ENCODE measurements at places on chromosomes 6 and 20.

- H3K4me1 ChIP-seq: peaks cover 13% of the 10 kb centered on the region
- H3K27me3 ChIP-seq: no peaks in the 10 kb centered on the region
- H3K27ac ChIP-seq: peak overlapping the region; percentile 79
- DNase-seq: no peak
These were observed 159.6 kb downstream of the SASH1 start for GRCh38 chr6:148502083-148502772.

DNA sequence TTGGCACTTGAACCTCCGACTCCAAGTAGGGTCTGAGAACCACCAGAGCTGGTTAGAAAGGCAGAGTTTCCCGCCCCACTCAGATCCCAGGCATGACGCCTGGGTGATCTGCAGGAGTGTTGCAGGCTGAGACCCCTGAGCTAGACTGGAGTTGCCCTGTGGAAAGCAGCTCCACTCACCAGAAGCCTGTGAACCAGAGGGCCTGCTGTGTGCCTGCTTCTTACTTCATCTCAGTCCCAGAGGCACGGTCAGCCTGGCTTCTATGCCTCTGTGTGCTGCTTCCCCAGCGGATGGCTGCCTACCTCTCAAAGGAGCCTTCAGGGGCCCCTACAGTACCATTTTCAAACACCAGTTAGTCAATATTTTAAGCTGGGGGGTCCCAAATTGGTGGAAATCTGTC lies 15.6 kb upstream of the CCN6 start:
- peaks cover 9% of the 10 kb centered on the region for H3K4me1 ChIP-seq
- no peak overlapping the region for H3K4me3 ChIP-seq
- H3K36me3 ChIP-seq: no peaks in the 10 kb centered on the region
- peak overlapping the region; percentile 3 for H3K27ac ChIP-seq
- no peak for DNase-seq

DNA sequence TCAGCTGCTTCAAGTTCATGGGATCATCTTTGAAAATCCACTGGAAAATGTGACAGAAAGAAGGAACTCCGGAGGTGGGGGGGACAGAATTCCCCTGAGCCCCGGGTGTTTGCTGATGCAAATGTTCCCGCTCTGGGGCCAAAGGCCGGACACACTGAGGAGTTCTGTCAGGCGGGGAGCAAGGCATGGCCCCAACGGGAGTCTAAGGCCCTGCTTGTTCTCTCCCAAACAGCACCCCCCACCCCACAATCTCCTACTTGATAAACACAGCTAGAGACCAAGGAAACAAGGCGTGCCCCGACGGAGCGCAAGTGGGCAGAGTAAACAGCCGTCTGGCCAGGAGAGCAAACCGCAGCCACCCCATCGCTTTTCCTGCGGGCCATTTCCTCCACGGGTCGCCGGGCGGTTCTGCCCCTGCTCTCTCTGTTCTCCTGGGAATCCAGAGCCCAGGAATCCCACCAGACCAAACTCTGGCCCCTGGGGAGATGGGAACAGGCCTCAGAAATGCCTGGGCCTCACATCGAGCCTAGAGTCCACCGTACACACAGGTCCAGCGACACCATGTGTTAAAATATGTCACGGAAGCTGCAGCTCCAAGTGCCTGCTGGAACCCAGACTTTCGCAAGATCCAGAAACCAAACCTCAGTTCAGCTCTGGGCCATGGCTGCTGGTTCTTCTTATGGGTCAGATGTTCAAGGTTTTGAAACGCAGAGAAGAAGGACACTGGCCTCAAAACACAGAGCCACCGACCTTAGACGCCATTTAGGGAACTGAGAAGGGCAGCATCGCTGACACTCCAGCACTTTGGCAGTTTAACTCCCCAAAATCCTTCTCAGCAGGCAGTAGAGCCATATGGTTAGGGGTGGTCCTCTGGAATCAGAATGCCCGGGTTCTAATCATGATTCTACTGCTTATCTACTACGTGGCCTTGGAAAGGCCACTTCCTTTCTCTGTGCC lies 104.2 kb downstream of the PREX1 start:
- peak overlapping the region; percentile 86 for H3K27ac ChIP-seq
- no peak for DNase-seq
- H3K36me3 ChIP-seq: no peaks in the 10 kb centered on the region
- H3K27me3 ChIP-seq: no peaks in the 10 kb centered on the region
- no peak overlapping the region for H3K4me3 ChIP-seq

- no peaks in the 10 kb centered on the region for H3K36me3 ChIP-seq
- no peak overlapping the region for H3K4me3 ChIP-seq
- no peak for DNase-seq
- no peaks in the 10 kb centered on the region for H3K27me3 ChIP-seq
- H3K4me1 ChIP-seq: no peaks in the 10 kb centered on the region
These were observed 80.1 kb upstream of the PTPRK start for GRCh38 chr6:128600397-128600951.

GRCh38 chr20:6651561-6651960 lies 115.9 kb upstream of the BMP2 start:
- peak overlapping the region; percentile 64 for H3K27ac ChIP-seq
- H3K4me1 ChIP-seq: no peaks in the 10 kb centered on the region
- H3K27me3 ChIP-seq: no peaks in the 10 kb centered on the region
- no peaks in the 10 kb centered on the region for H3K36me3 ChIP-seq

GRCh38 chr6:39169448-39170344 lies 54.7 kb upstream of the SAYSD1 start:
- peak overlapping the region; percentile 22 for H3K27ac ChIP-seq
- peaks cover 17% of the 10 kb centered on the region for H3K27me3 ChIP-seq
- no peak for DNase-seq
- H3K36me3 ChIP-seq: no peaks in the 10 kb centered on the region
- no peak overlapping the region for H3K4me3 ChIP-seq

GRCh38 chr6:165915022-165915770 lies 252.2 kb upstream of the PDE10A start:
- H3K36me3 ChIP-seq: no peaks in the 10 kb centered on the region
- DNase-seq: no peak
- no peak overlapping the region for H3K4me3 ChIP-seq

- no peaks in the 10 kb centered on the region for H3K36me3 ChIP-seq
- no peak overlapping the region for H3K27ac ChIP-seq
- H3K4me3 ChIP-seq: no peak overlapping the region
- H3K27me3 ChIP-seq: no peaks in the 10 kb centered on the region
These were observed 390.2 kb upstream of the MAN1A1 start for GRCh38 chr6:119739769-119740168.

DNA sequence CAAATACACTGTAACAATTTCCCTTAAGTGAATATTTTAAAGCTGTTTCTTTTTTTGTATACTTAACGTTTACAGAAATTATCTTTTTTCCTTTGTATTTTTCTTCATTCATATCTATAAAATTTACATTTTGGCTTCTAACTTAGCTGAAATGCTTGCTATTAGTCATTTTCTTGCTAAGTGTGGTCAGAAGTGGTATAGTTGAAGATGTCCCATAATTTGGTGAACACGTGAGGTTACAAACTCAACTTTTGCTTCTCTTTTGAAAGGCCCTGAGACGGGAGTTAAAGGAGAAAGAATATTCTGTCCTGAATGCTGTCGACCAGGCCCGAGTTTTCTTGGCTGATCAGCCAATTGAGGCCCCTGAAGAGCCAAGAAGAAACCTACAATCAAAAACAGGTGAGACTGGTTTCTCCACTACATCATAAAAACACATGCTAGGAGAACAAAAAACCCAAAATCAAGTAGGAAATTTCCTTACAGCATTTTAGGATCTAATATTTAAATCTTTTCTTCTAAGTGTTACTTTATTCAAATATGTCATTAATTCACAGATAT lies 445.0 kb downstream of the UTRN start:
- no peak overlapping the region for H3K27ac ChIP-seq
- no peak for DNase-seq
- H3K36me3 ChIP-seq: no peaks in the 10 kb centered on the region
- peaks cover 5% of the 10 kb centered on the region for H3K4me1 ChIP-seq

GRCh38 chr20:8271727-8272126 lies 139.7 kb downstream of the PLCB1 start:
- H3K27me3 ChIP-seq: no peaks in the 10 kb centered on the region
- H3K4me1 ChIP-seq: no peaks in the 10 kb centered on the region
- no peak for DNase-seq
- no peak overlapping the region for H3K4me3 ChIP-seq
- H3K27ac ChIP-seq: no peak overlapping the region
- no peaks in the 10 kb centered on the region for H3K36me3 ChIP-seq

- H3K4me3 ChIP-seq: no peak overlapping the region
- H3K27ac ChIP-seq: no peak overlapping the region
- DNase-seq: no peak
- H3K4me1 ChIP-seq: no peaks in the 10 kb centered on the region
- no peaks in the 10 kb centered on the region for H3K36me3 ChIP-seq
- no peaks in the 10 kb centered on the region for H3K27me3 ChIP-seq
These were observed 38.7 kb upstream of the SLC17A4 start for GRCh38 chr6:25715794-25716193.

GRCh38 chr20:49712996-49713752 lies 504 bp downstream of the B4GALT5 start:
- no peaks in the 10 kb centered on the region for H3K27me3 ChIP-seq
- H3K27ac ChIP-seq: peak overlapping the region; percentile 96
- peak overlapping the region; percentile 66 for H3K4me3 ChIP-seq
- DNase-seq: no peak
- peaks cover 17% of the 10 kb centered on the region for H3K4me1 ChIP-seq
- H3K36me3 ChIP-seq: no peaks in the 10 kb centered on the region

- H3K36me3 ChIP-seq: no peaks in the 10 kb centered on the region
- no peaks in the 10 kb centered on the region for H3K27me3 ChIP-seq
- peak overlapping the region; percentile 57 for H3K27ac ChIP-seq
These were observed 64.8 kb downstream of the FAM50B start for GRCh38 chr6:3913958-3914337.

DNA sequence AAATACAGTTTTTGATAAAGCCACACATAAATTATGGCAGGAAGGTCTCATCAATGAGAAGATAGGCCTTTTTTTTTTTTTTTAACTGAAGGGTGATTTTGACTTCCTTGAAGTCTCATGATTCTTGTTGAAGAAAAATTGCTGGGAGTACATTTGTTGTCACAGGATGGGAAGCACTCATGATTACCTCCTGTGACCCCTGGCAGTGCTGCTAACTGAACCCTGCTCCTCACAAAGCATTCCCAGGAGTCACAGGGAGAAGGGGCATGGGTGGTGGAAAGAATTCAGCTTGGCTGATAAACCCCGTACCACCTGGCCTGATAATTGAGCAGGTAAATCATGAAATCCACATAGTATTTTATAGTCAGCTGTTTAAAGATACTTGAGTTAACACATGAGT lies 86.9 kb downstream of the CD109 start:
- no peaks in the 10 kb centered on the region for H3K36me3 ChIP-seq
- no peaks in the 10 kb centered on the region for H3K4me1 ChIP-seq
- no peaks in the 10 kb centered on the region for H3K27me3 ChIP-seq
- no peak overlapping the region for H3K4me3 ChIP-seq
- H3K27ac ChIP-seq: no peak overlapping the region
- DNase-seq: no peak

DNA sequence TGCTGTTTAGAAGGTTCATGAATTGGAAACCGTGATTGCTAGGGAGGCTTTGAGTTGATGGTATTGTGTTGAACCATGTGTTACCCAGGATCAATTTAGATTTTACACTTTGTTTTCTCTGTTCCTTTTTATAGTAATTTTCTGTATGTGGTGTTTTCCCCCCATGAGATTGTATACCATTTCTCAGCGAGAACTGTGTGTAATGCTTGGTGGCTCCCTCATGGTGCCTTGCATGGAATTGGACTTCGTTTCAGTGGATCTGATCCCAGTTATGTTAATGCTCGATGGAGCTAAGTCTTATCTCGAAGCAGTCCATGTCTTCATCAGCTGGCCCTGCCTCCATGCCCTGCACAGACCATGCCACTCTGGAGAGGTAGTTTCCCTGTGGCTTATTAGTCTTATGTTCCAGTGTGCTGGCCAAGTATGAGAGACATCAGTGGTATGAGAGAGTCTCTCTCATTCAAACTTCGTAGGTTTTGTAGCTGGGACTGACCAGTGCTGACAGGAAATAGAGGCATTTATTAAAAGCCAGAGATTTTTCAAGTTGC lies 18.7 kb downstream of the PTPN1 start:
- H3K4me1 ChIP-seq: peaks cover 13% of the 10 kb centered on the region
- no peaks in the 10 kb centered on the region for H3K27me3 ChIP-seq
- no peaks in the 10 kb centered on the region for H3K36me3 ChIP-seq
- H3K27ac ChIP-seq: no peak overlapping the region

DNA sequence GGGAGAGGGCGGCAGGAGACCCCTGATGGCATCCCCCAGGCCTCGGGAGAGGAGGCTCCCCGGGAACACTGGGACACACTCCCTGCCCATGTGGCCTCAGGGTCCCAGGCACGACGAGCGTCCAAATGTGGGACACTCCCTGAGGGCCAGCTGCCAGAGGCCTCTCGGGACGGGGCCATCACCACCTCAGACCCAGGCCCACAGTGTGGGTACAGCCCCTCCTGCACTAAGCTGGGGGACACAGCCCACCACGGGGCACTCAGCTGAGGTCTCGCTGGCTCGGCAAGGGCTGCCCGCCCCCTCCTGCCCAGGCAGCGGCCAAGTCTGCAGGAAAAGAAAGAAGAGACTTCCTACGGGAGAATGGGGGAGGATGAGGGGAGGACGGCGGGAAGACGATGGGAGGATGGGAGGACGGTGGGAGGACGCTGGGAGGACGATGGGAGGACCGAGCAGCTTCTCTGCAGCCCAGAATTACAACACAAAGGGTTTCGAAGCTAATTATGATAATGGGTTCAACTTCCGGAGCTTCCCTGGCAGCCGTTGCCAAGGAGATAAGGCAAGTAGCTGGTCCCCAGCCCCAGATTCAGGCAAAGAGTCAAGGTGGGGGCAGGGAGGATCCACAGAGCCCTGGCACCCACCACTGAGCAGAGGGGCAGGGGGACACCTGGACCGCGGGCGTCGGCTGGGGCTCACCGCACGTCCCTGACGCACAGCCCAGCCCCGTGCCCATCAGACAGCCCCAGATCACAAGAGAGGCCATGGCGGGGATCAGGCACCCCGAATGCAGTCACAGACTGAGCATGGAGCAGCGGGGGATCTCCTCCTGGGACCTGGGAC lies 17.5 kb downstream of the KCNQ2 start:
- H3K27ac ChIP-seq: no peak overlapping the region
- no peaks in the 10 kb centered on the region for H3K36me3 ChIP-seq
- peaks cover 3% of the 10 kb centered on the region for H3K4me1 ChIP-seq

DNA sequence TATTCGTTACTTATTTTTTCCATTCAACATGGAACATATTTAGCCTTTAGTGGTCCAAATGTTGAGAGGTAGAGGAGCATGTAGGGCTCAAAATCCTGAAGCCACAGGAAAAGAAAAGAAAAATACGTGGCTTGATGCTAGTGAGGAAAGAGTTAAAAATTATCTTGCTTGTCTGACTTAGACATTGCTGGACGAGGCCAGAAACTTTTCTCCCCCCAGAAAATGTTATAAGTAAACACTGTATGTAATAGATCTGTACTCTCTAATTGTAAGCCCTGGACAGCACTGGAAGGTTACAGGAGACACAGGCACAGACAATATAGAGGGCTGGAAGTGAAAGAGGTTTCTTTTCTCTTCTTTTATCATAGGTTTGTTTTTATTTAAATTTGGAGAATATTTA lies 165.6 kb downstream of the ZFP64 start:
- H3K27me3 ChIP-seq: no peaks in the 10 kb centered on the region
- H3K36me3 ChIP-seq: no peaks in the 10 kb centered on the region
- DNase-seq: no peak
- no peak overlapping the region for H3K27ac ChIP-seq
